ENCODE measurements at places on chromosomes 3 and 15.
A peak's percentile ranks its signal among the peaks of the same experiment; 100 is the strongest.

- no peak for DNase-seq
Observed at GRCh38 chr15:41493902-41494189, 172 bp downstream of the ITPKA start.

- DNase-seq = peak; percentile 66
Observed at GRCh38 chr3:15064299-15064834, 748 bp downstream of the MRPS25 start.

DNA sequence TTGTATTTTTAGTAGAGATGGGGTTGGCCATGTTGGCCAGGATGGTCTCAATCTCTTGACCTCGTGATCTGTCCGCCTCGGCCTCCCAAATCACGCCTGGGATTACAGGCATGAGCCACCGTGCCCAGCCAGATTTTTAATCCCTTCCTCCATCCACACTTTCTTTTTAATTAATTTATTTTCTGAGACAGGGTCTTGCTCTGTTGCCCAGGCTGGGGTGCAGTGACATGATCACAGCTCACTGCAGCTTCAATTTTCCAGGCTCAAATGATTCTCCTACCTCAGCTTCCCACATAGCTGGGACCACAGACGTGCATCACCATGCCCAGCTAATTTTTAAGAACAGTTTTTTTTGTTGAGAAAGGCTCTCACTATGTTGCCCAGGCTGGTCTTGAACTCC is 43.6 kb downstream of the RAF1 start:
- DNase-seq = no peak

- DNase-seq = no peak
Observed at GRCh38 chr15:69524296-69524695, 71.7 kb downstream of the RPLP1 start.

GRCh38 chr3:64595253-64595694 is 92.5 kb downstream of the ADAMTS9 start:
- DNase-seq = no peak

GRCh38 chr15:70535955-70536338 is 227.4 kb downstream of the UACA start:
- peak; percentile 28 for DNase-seq

DNA sequence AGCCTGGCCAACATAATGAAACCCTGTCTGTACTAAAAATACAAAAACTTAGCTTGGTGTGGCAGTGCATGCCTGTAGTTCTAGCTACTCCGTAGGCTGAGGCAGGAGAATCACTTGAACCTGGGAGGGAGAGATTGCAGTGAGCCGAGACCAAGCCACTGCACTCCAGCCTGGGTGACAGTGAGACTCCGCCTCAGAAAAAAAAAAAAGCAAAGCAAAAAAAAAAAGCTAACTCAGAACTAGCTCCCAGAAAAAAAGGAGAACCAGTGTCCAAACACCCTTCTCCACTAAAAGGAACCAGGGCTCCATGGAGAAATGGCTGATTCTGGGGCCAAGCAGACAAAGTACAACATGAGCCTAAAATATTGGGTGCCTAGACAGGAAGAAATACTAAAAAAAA is 16.7 kb upstream of the CRTC3 start:
- DNase-seq = no peak

DNA sequence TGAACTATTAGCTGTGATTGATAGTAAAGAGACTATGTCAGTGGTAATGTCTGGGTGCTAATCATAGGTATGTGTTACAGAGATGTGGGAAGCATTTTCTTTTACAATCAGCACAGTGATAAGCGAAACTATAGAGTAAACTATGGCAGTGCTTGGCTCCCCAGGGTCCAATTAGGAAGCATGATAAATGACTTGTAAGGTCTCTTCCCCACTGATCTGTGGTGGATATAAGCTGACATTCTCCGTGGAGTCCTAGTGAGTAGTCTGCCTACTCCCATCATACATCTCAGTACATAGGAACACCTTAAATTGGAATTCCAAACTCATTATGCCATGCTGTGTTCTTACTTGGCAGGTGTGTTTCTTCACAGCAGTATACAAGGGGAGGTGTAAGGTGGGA is 204.2 kb downstream of the GAP43 start:
- DNase-seq = no peak

- no peak for DNase-seq
Observed at GRCh38 chr15:89299896-89300295, 34.7 kb downstream of the POLG start.

DNA sequence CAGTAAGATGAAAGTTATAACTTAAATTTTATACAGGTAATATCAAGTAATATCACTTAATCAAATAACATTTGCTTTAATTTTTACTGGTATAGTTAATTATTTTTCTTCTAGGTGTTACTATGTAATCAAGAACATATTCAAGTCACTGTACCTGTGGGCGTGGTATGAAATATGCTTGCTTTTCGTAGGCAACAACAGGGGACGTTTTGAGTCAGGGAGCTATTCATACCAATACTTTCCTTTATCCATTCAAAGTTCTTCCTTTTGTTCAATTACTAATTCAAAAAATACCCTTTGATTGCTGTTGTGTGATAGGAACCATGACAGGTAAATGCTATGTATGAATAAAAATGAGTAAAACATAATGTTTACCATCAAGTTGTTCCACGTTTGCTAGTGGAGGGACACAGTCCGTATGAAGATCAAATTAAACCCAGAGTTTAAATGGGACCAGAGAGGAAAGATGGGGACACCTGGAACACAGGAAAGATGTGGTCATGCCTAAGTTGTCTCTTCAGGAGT is 654.0 kb upstream of the KCNMB2 start:
- DNase-seq = no peak

DNA sequence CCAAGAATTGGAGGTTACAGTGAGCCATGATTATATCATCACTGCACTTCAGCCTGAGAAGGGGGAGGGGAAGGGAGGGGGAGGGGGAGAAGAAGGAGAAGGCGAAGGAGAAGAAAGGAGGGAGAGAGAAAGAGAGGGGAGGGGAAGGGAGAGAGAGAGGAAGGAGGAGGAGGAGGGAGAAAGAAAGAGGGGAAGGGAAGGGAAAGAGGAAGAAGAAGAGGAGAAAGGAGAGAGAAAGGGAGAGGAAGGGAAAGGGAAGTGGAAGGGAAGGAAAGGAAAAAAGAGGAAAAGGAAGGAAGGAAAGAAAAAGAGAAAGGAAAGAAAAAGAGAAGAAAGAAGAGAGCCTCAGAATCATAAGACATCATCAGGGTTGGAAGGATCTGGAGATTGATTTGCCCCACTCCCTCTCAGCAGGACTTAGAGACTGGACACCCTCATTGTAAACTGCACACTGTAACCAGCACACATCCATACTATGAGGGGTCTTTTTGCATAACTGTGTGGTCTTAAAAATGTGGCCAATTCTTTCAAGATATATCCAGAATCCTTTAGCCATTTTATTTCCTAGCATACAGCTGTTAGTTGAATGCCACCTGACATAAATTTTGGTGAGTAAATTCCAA is 130.9 kb downstream of the CMSS1 start:
- no peak for DNase-seq

GRCh38 chr15:54482251-54482650 is 504.0 kb downstream of the UNC13C start:
- DNase-seq = no peak

DNA sequence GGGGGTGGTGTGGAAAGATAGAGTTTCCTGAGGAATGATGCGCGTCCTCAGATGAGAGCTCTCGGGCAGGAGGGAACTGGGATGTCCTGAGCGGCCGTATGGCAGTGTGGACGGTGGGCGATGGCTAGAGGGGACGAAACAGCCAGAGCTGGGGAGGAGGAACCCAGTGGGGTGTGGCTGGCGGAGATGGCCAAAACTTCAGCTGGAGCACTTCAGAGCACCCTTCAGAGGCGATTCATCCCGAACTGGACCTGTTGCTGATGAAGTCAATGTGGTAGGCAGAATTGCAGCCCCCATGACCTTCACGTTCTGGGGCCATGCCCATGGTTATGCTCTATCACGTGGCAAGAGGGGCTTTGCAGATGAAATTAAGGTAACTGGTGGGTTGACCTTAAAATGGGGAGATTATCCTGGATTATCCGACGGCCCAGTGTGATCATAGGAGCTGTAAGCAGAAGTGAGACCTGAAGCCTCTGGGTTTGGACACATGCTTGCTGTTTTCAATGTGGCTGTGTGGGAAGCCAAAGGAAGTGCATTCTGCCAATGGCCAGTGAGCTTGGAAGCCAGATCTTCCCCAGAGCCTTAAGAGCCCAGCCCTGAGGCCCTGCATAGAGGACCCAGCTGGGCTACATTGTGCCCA is 52.3 kb downstream of the ATP1B3 start:
- no peak for DNase-seq

GRCh38 chr15:85947936-85948335 is 131.7 kb upstream of the AGBL1 start:
- DNase-seq = no peak

DNA sequence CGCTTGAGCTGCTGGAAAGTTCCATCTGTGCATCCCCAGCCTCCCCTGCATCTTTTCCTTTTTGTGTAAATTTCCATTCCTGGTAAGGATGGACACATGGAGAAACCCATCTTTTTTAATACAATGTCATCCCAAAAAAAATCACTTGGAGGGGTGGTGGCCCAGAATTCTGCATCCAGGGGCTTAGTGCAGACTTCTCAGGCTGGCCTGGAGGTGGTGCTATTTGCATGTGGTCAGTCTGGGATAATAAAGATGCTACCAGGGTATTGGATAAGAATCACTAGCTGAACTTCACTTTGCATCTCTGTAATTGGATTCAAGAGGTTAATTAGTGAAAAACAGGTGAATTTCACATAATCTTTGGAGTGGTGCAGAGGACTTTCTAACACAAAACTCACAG is 1.8 kb upstream of the ZSCAN2 start:
- peak; percentile 67 for DNase-seq

DNA sequence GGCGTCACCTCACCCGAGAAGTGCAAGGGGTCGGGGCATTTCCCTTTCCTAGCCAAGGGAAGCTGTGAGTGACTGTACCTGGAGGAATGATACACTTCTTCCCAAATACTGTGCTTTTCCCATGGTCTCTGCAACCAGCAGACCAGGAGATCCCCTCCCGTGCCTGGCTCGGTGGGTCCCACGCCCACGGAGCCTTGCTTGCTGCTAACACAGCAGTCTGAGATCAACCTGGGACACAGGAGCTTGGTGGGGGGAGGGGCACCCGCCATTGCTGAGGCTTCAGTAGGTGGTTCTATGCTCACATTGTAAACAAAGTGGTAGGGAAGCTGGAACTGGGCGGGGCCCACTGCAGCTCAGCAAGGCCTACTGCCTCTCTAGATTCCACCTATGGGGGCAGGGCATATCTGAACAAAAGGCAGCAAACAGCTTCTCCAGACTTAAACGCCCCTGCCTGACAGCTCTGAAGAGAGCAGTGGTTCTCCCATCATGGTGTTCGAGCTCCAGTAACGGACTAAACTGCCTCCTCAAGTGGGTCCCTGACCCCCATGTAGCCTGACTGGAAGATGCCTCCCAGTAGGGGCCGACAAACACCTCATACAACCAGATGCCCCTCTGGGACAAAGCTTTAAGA is 31.4 kb upstream of the ABHD5 start:
- DNase-seq = no peak

GRCh38 chr3:116927918-116928317 is 218.3 kb downstream of the TUSC7 start:
- no peak for DNase-seq

DNA sequence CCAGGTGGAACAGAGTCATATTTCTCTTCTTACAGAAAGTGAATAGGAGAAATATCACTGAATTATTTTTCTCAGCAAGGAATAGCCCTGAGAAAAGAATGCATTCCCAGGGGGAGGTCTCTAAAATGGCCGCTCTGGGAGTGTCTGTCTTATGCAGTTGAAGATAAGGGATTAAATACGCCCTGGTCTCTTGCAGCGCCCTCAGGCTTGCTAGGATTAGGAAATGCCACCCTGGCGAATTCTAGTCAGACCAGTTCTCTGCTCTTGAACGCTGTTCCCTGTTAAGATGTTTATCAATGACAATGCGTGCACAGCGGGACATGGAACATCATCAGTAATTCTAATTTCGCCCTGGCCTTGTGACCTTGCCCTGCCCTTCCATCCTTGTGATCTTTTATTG is 949.0 kb upstream of the SEMA6D start:
- DNase-seq = peak; percentile 54

DNA sequence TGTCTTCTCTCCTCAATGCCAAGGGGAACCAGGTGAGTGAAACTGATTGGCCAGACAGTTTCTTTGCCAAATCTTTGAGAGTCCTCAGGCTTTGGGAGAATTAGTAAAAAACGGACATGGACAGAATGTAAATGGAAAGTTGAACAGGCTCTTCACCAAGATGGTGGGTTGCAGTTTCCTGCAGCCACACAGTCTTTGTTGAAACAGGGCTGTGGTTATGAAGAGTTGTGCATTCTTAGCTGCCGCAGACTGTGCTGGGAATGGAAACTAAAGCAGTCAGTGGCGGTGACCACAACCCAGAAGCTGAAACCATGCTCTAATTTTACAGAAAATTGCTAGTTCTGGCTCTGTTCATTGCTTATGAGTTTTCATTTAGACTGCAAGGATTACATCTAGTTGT is 42.1 kb upstream of the TASOR start:
- no peak for DNase-seq

DNA sequence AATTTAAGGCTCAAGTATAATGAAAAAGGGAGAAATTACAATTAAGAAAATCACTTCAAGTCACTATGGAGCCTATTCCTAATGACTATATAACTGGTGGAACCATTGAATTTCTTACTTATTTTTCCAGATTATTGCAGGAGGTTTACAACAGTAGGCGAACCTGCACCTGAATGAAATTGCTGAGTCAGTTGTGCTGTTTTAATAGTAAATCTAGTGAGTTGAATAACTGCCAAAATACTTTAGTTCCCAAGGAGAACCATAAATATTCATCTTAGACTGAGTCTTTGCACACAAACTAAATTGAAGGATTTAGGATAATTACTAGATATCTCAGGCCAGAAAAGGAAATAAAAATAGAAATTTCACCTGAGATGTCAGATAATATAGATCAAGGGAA is 1052.8 kb downstream of the NAALADL2 start:
- no peak for DNase-seq

GRCh38 chr15:93459396-93459795 is 370.4 kb upstream of the RGMA start:
- DNase-seq = no peak

DNA sequence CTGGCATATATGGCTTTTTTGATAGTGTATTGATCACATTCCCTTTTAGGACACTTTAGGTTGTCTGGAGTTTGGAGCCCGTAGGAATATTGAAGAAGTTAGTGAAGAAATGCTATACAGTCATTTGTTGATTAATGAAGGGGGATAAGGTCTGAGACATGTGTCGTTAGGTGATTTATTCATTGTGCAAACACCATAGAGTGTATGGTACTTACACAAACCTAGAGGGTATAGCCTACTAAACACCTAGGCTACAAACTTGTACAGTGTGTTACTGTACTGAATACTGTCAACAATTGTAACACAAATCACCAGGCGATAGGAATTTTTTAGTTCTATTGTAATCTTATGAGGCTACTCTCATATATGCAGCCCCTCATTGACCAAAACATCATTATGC is 3.3 kb downstream of the TPM1 start:
- DNase-seq = no peak

DNA sequence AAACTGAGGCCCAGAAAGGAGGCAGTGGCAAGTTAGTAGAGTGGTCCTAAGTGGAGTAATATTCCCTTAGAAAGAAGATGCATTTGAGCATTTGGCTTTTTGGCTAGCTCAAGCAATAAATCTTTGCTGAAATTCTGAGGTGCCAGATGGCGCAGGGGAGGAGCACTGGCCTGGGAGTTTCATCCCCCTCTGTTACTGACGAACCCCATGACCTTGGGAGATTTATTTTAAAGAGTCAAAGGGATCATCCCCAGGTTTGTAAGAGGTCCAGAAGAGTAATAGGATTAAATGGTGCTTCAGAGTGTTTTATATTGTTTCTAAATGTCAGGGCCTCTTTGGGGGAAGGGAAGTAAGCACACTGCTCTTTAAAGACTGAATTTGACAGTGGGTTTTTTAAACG is 85.1 kb upstream of the PIAS1 start:
- no peak for DNase-seq

All from islet precursor cell (in vitro differentiated cells).